ENCODE measurements at places on chromosomes 16 and 17. TPM values are rescaled to one million over a fixed set of nuclear protein-coding genes. Genes with fewer than 3 reads are reported as not detected.
A peak's percentile ranks its signal among the peaks of the same experiment; 100 is the strongest.

- H3K27me3 ChIP-seq = no peaks in the 10 kb centered on the region
- peak within 1 kb of the TSS; percentile 99 for H3K4me3 ChIP-seq
- peaks cover 23% of the 10 kb centered on the region for H3K4me1 ChIP-seq
- H3K27ac ChIP-seq = peak within 1 kb of the TSS; percentile 90
Measured at GRCh38 chr16:69132424-69133252, at the start of the genes CHTF8 and UTP4. Gene CHTF8, minus strand, starts transcription at chr16:69132588. Its CDS starts 11,130 bp downstream, at chr16:69121458. Gene UTP4, plus strand, starts transcription at chr16:69132649. Its CDS starts 811 bp downstream, at chr16:69133460.

DNA sequence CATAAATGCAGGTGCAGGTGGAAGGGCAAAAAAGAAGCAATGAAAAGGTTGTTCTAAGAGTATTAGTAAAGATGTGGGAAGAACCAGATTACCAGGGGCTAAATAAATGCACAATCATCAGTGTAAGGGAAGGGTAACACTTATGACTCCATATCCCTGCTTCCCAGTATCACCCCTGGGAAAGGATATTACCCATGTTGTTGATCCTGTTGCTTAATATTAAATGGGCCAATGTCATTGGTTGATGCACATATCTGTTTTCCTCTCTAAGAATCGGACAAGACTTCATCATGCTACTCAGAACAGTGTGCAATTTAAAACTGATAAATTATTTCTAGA, 34.7 kb upstream of the ABCA6 start:
- H3K36me3 ChIP-seq = no peaks in the 10 kb centered on the region
- H3K4me1 ChIP-seq = peaks cover 44% of the 10 kb centered on the region
- no peak for DNase-seq
- H3K4me3 ChIP-seq = no peak overlapping the region

GRCh38 chr17:11170881-11171280, 70.1 kb upstream of the SHISA6 start:
- H3K36me3 ChIP-seq = no peaks in the 10 kb centered on the region
- H3K27me3 ChIP-seq = no peaks in the 10 kb centered on the region
- no peak overlapping the region for H3K4me3 ChIP-seq
- H3K4me1 ChIP-seq = no peaks in the 10 kb centered on the region

DNA sequence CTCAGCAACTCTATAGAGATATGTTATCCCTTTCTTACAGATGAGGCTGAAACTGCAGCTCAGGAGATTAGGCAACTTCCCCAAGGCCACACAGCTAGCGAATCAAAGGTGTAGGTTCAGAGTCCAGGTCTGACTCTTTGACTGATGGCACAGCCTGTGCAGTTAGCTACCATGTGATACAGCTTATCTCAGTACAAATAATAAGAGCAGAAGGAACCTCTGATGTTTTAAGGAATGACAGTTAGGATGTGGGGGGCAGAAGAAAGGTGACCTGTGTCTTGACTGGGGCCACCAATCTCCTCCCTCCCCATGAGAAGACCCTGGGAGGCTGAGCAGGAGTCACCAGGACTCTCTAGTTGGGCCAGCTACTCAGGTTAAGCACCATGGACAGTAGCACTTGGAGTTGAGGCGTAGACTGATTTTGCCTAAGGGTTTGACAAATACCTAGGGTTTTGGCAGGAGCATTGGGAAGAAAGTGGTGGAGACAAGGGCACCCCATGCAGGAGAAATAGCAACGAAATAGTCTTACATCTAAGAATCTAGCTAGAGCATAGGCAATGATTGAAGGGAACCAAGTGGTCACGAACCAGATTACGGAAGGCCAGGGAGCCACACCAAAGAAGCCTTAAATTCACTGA, 22.8 kb upstream of the ACSM2B start:
- no peak overlapping the region for H3K4me3 ChIP-seq
- DNase-seq = no peak
- no peaks in the 10 kb centered on the region for H3K36me3 ChIP-seq
- no peaks in the 10 kb centered on the region for H3K27me3 ChIP-seq
- H3K4me1 ChIP-seq = no peaks in the 10 kb centered on the region

DNA sequence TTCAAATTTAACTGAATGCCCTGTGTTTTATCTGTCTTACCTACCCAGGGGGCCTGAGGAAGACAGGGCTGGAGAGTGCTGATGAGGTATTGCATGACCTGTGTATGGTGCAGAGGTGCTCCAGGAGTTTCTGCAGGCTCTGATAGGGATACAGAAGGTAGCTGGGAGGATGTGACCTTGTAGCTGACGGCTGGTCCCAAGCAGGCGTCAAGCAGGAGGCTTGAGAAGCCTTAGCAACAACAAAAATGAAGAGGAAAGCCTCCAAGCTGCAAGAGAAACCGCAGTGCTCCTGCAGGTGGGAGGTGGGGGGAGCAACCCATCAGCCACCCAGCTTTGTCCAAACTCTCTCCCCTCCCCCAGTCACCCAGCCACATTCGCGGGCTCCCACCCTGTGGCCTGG, 40.4 kb downstream of the LAT start:
- peaks cover 35% of the 10 kb centered on the region for H3K4me1 ChIP-seq
- no peak overlapping the region for H3K4me3 ChIP-seq
- DNase-seq = no peak
- H3K36me3 ChIP-seq = no peaks in the 10 kb centered on the region
- no peak overlapping the region for H3K27ac ChIP-seq

The TP53TG3F gene
- total RNA-seq = not detected

The BHLHA9 gene
- not detected for total RNA-seq

DNA sequence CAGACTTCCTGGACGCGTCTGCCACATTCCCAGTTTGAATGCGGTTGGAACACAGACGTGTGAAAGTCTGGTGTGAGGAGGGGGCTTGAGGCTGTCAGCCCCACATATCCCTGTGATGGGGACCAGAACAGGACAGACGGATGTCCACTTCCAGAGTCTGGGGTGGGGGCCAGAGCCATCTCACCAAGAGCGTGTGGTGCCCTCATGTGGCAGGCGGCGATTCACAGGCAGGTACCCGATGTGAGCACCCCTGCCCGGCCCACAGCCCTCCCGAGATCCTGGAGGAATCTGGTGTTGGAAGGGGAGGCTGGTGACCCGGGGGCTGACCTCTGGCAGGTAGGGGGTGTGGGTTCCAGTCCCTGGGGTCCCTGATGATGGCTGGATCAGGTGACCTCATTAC, 51.5 kb downstream of the ENGASE start:
- no peak overlapping the region for H3K4me3 ChIP-seq
- DNase-seq = no peak
- H3K27me3 ChIP-seq = peaks cover 100% of the 10 kb centered on the region
- no peaks in the 10 kb centered on the region for H3K36me3 ChIP-seq

GRCh38 chr17:36608794-36609497, 7.6 kb downstream of the MRM1 start:
- no peak overlapping the region for H3K4me3 ChIP-seq
- no peaks in the 10 kb centered on the region for H3K4me1 ChIP-seq
- peaks cover 6% of the 10 kb centered on the region for H3K36me3 ChIP-seq
- no peak overlapping the region for H3K27ac ChIP-seq

- no peaks in the 10 kb centered on the region for H3K27me3 ChIP-seq
- DNase-seq = no peak
- peaks cover 19% of the 10 kb centered on the region for H3K4me1 ChIP-seq
- H3K36me3 ChIP-seq = 0 out of 2 replicates have a peak, but pooled peaks cover 2% of the 10 kb centered on the region
Measured at GRCh38 chr17:29722411-29723198, 99.9 kb upstream of the CORO6 start.

The DPEP2 gene
- not detected for total RNA-seq

The SPATA22 gene
- total RNA-seq = not detected

GRCh38 chr17:19454074-19454473, 43.0 kb downstream of the RNF112 start:
- H3K27me3 ChIP-seq = no peaks in the 10 kb centered on the region
- H3K4me3 ChIP-seq = no peak overlapping the region
- no peak for DNase-seq
- peaks cover under 1% of the 10 kb centered on the region for H3K4me1 ChIP-seq

The COX6A2 gene
- total RNA-seq = not detected

GRCh38 chr16:30088832-30089624, 2.7 kb downstream of the TBX6 start:
- H3K4me1 ChIP-seq = peaks cover 14% of the 10 kb centered on the region
- DNase-seq = no peak
- H3K36me3 ChIP-seq = peaks cover 21% of the 10 kb centered on the region
- H3K4me3 ChIP-seq = no peak overlapping the region
- H3K27me3 ChIP-seq = no peaks in the 10 kb centered on the region
- H3K27ac ChIP-seq = no peak overlapping the region

GRCh38 chr16:47728205-47728604, 267.1 kb downstream of the PHKB start:
- no peaks in the 10 kb centered on the region for H3K36me3 ChIP-seq
- H3K27me3 ChIP-seq = no peaks in the 10 kb centered on the region
- no peak overlapping the region for H3K4me3 ChIP-seq
- H3K27ac ChIP-seq = no peak overlapping the region

DNA sequence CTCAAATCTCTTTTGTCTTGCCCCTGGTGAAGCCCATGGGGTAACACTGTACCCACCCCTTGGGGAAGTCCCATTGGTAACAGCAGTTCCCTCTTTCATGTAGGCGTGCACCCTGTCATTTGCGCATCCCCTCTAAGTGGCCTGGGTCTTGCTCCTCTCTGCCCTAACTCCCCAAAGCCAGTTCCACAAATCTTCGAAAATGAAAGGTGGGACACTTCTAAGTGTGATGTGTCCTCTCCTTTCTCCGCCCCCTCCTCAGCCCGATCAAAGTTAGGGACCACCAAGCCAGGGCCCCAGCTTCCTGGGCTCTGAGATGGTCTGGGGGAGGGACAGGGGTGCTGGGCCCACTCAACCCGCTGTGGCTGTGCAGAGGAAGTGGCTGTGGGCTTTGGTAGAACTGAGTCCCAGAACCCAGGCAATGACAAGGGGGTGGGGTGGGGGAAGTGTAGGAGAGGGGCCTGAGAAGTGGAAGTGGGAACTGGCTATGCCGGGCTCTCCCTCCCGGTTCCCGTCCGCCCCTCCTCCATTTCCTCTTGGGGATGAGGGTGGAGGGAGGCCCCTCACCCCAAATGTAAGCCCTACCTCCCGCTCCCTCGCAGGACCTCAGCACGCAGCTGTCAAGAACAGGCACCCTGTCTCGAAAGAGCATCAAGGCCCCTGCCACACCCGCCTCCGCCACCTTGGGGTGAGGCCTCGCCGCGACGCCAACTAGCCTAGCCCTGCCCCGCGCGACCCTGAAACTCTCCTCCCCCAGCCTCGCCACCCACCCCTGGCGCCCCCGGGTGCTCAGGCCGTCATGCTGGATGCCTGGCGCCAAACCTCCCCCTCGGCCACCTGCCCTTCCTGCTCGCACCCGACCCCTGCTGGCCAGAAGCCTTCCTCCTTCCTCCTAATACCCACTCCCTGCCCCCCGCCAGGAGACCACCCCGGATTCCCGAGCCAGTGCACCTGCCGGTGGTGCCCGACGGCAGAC, 8.7 kb downstream of the ABI3 start:
- H3K36me3 ChIP-seq = no peaks in the 10 kb centered on the region
- no peak for DNase-seq
- H3K27me3 ChIP-seq = peaks cover 5% of the 10 kb centered on the region
- no peaks in the 10 kb centered on the region for H3K4me1 ChIP-seq
- H3K4me3 ChIP-seq = no peak overlapping the region

The C16orf54 gene
- total RNA-seq = not detected

The JPT1 gene
- total RNA-seq = 340 TPM

GRCh38 chr17:80318166-80318565, 57.5 kb downstream of the RNF213 start:
- H3K36me3 ChIP-seq = peaks cover 72% of the 10 kb centered on the region
- H3K4me3 ChIP-seq = no peak overlapping the region
- no peak overlapping the region for H3K27ac ChIP-seq
- H3K27me3 ChIP-seq = no peaks in the 10 kb centered on the region
- no peak for DNase-seq

DNA sequence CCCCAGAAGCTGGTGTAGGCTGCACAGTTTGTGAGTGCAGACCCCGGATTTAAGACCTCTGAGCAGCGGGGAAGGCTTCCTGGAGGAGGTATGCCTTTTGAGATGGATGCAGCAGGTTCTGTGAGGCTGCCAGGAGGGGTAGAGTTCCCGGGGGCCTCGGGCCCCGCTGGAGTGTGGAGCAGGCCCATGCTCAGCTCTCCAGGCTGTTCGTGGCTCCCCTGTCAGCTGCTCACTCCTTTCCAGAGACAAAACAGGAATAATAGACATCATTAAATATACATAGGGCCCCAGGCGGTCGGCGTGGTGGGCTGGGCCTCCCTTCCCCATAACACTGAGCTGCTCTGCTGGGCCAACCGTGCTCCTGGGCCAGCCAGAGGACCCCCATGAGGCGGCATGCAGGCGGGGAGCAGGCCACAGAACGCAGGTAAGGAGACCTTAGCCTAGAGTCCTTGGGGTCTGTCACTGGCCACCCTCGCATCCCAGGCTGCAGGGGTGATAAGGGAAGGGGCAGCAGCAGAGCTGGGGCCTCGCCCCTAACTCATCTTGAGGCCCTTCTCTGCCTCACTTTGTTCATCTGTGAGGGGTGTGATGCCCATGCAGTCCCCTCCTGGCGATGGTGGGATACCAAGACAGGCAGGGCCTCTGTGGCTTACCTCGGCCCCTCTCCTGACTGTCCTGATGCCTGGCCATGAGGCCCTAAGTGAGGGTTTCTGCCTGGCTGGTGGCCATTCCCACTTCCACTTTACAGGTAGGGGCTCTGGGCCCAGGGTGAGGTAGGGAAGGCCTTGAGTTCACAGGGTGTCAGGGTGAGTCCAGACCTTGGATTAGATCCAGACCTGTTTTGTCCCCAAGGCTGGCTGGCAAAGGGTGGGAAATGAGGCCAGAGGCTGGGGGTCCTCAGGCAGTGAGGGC, at the start of gene MYO15A:
Gene MYO15A, plus strand, starts transcription at position 356 of the 912 bp plus-strand sequence. CDS start 10,045 bp downstream, outside the sequence.
- no peak within 1 kb of the TSS for H3K27ac ChIP-seq
- no peak for DNase-seq
- no peaks in the 10 kb centered on the region for H3K4me1 ChIP-seq
- no peak within 1 kb of the TSS for H3K4me3 ChIP-seq
- H3K36me3 ChIP-seq = peaks cover 20% of the 10 kb centered on the region
- H3K27me3 ChIP-seq = no peaks in the 10 kb centered on the region

DNA sequence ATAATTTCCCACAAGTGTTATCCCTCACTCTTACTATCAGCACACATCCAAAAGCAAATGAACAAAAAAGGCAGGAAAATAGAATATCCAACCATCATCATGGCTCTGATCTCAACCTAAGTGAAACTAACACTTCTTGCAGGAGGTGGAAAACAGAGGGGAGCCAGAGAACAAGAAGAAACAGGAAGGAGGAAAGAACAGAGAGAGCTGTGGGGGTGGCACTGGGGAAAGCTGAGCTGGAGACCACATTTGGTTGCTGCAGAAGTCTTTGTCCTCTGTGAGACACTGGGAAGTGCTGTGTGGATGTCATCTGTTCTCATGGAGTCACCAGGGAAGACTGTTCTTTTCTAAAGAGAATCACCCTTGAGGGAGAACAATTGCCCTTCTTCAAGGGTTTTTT, 34.7 kb downstream of the GRB7 start:
- H3K4me3 ChIP-seq = no peak overlapping the region
- H3K27ac ChIP-seq = no peak overlapping the region
- peaks cover 7% of the 10 kb centered on the region for H3K4me1 ChIP-seq
- peaks cover 17% of the 10 kb centered on the region for H3K27me3 ChIP-seq

- no peaks in the 10 kb centered on the region for H3K4me1 ChIP-seq
- no peak for DNase-seq
- no peaks in the 10 kb centered on the region for H3K36me3 ChIP-seq
- no peak overlapping the region for H3K4me3 ChIP-seq
Measured at GRCh38 chr17:82677353-82677925, 21.1 kb downstream of the RAB40B start.
